ENCODE measurements at places on chromosomes 12 and 14.

DNA sequence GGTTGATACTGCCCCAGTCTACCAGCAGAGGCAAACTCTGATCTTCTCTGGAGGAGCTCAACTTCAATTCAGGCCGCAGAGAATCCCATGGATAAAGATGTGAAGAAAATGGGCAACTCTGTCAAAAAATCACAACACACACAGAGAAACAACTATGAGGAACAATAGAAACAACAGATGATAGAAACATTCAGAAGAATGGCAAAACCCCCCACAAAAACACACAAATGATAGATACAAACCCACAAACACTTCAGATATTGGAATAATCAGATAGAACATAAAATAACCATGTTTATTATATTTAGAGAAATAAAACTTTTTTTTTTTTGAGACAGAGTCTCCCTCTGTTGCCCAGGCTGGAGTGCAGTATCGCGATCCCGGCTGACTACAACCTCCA is 20.0 kb upstream of the HVCN1 start:
- no peak for DNase-seq

GRCh38 chr14:88002421-88003075 is 2.4 kb upstream of the GPR65 start:
- DNase-seq = no peak

- DNase-seq = no peak
These were observed 73.6 kb downstream of the GPR65 start for GRCh38 chr14:88078525-88078924.

GRCh38 chr14:104195878-104196277 is 57.5 kb downstream of the KIF26A start:
- DNase-seq = peak; percentile 1

DNA sequence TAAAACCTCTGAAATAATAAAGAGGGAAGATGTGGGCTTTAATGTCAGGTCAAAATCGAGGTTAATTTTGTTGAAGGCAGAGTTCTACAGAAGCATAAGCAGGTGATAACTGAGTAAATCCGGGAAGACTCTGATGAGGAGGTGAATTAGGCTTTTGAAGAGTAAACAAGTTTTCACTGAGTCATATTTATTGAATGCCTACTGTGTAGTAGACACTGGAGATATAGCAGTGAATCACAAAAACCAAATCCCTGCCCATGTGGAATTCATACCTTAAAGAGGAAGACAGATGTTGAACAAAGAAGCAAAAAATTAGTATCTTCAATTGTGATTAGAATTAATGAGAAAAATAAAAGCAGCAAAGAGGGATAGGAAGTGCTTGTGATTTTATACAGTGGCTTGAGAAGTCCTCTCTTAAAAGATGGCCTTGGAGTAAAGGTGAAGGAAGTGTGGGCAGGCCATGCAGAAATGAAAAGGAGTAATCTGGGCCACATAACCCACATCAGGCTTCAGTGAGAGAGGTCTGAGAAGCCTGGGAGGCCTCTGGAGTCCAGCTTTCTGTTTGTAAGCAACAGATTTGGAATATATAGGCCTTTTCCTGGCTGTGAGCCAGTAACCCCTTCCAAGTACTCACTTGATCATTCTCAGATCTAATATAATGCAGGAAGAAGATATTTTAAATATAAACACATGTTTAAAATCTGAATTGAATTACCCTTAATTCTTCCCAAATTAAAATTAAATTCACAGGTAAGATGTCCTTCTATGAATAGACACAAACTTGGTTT is 46.7 kb downstream of the BHLHE41 start:
- DNase-seq = peak; percentile 42

DNA sequence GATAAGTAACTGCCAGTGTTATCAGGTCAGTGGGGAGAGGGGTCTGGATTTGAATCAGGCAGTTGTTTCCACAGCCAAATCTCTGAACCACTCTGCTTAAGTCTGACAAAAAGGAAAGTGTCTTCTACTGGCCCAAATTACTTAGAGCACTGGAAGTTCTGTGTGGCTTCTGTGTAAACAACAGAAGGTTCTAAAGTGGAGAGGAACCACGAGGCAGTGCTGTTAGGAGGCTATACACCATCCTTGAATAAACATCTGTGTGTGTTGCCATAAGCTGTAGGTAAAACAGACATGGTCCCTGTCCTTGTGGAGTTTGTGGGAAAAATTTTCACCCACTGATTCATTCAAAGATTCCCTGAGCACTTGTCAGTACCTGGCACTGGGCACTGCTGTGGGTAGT is 50.0 kb downstream of the GALNT4 start:
- peak; percentile 29 for DNase-seq

- peak; percentile 82 for DNase-seq
These were observed 111.5 kb upstream of the BCL2L14 start for GRCh38 chr12:11959117-11959823.

- no peak for DNase-seq
These were observed 61.7 kb downstream of the EMP1 start for GRCh38 chr12:13258197-13258596.

GRCh38 chr12:114976372-114976771 is 292.4 kb upstream of the TBX3 start:
- DNase-seq = no peak
